CD4-positive, alpha-beta T cell treated with Interleukin-1 beta for 1 hour (primary cell): ENCODE measurements at places on chromosomes 12 and 14.

- DNase-seq, result no peak
Observed at GRCh38 chr12:56374726-56375597, 12.3 kb upstream of the APOF start.

- DNase-seq, result peak; percentile 56
Observed at GRCh38 chr12:1812650-1813302, 7.6 kb upstream of the LRTM2 start.

DNA sequence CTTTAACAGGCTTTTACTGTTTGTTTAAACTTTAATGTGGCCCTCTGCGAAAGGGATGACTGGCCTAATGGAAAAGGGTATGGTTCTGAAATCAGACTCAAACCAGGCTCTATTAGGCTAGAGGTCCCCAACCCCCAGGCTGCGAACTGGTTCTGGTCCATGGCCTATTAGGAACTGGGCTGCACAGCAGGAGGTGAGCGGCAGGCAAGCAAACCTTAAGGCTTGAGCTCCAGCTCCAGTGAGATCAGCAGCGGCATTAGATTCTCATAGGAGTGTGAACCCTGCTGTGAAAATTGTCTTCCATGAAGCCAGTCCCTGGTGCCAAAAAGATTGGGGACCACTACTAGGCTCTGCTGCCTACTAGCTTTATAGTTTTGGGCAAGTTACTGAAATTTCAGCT lies 11.1 kb downstream of the GALNT4 start:
- DNase-seq, result no peak

- no peak for DNase-seq
Observed at GRCh38 chr12:25875661-25876060, 82.8 kb upstream of the RASSF8 start.

DNA sequence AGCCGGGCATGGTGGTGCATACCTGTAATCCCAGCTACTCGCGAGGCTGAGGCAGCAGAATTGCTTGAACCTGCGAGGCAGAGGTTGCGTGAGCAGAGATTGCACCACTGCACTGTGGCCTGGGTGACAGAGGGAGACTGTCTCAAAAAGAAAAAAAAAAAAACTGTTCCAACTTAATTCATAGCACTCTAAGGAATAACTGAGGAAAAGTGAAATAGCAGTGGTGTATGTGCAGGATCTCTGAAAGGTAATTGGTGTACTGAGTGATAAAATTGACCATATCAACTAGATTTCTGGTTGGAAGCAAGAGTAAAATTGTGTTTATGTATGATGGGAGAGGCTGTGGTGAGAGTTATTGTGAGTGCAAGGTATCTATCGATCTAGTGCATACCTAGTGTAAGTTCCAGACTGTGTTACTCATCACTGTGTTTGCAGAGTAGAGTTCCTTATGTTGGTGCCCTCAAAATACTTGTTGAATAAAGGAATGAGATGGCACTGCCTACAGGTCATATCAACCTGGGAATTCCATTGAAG lies 6.3 kb downstream of the CAND1 start:
- no peak for DNase-seq

DNA sequence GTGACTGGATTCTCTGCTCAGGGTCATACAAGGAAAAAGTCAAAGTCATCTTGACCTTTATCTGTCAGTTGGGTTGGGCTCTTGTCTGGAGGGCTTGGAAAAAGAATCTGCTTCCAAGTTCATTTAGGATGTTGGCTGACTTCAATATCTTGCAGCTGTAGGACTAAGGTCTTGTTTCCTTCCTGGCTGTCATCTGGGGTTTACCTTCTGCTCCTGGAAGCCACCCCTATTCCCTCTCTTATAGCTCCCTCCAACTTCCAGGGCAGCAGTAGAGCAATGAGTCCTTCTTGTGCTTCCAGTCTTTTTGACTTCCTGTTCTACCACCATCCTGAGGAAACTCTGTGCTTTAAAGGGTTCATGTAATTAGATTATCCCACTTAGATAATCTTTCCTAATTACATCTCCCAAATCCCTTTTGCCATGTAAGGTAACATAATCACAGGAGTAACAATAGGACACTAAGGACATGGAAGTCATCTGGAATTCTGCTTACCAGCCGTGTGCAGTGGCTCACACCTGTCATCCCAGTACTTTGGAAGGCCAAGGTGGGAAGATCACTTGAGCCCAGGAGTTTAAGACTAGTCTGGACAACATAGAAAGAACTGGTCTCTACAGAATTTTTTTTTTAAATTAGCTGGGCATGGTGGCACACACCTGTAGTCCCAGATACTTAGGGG lies 170.7 kb upstream of the KITLG start:
- DNase-seq, result no peak
